ENCODE measurements at places on chromosomes 2 and 18.

- DNase-seq: no peak
These were observed 40.3 kb upstream of the MGAT4A start for GRCh38 chr2:98771264-98771663.

DNA sequence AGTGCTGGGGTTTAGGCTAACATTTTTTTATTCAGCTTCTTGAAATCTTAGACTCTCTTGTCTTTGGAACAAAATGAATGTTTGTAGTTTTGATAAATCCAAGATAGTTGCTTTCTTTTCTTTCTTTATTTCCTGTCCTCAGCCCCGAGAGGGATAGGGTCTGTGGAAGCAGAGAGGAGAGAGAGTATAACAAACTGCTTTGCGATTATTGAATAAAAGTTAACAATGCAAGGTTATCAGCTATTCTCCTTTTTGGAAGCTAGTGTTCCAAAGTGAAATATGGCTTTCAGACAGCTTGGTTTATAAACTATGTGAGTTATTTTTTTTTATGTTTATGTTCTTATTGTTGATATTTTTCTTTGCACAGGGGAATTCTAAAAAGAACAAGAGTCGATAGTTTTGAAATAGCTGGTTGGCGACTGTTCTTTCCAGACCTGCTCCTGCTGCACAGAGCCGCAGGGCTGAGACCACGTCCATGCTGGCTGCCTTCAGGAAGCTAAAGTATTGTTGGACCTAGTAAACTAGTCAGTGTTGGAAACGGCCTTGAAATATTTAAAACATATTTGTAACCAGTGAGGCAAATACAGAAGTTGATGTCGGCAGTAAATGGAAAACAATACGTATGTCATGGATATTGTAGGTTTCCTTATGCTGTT, 15.5 kb upstream of the STON1 start:
- no peak for DNase-seq

GRCh38 chr2:123566291-123566946, 458.7 kb upstream of the CNTNAP5 start:
- DNase-seq: no peak

DNA sequence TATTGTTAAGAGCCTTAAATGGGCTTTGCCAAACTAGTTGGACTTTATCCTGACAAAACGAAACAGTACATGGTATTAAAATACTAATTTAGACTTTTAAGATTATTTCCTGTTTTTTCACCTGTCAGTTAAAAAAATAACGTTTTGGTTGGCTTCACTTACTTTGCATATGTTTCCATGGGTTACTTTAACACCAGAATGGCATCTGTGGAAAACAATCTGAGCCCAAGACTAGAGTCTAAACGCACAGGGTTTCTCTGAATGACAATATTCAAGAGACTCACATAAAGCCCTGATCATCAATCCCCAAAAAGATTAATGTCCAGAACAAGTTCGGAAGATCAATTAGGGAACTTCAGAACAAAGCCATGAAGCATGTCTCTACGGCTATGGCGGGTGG, 888.0 kb downstream of the EPHA4 start:
- no peak for DNase-seq

- DNase-seq: no peak
These were observed 127.1 kb upstream of the MC4R start for GRCh38 chr18:60499675-60500074.

DNA sequence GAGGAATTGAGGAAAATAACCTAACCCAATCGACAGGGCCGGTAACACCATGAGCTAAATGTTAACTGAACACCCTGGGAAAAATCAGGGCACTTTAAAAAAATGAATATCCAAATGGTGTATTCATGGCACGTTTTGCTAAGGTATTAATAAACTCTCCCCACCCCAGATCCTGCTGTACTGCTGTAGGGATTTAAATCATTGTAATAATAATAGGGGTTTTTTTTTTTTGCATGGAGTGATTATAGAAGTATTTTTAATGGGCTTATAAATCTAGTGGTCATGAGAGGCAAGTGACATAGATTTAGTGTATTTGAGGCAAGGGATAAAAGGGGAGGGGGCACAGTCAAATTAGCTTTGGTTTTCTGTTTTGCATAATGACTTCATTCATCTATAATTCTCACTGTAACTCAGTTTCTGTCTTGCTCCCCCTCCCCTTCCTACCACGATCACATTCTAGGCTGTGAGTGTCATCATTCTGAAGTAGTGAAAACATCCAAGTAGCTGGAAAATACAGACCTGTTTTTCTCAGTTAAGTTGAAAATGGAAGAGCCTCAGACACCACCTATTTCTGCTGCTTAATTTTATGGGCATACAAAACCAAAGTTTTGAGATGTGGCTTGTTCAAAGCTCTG, 18.2 kb upstream of the MGAT5 start:
- no peak for DNase-seq

DNA sequence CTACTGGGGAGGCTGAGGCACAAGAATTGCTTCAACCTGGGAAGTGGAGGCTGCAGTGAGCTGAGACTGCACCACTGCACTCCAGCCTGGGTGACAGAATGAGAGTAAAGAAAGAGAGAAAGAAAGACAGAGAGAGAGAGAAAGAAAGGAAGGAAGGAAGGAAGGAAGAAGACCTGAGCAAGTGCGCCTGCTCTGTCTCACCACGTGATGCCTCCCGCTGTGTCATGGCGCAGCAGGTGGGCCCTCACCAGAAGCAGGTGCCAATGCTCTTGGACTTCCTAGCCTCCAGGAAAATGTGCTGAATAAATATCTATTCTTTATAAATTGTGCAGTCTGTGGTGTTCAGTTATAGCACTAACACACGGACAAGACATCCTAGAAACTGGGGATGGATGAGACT, 270.0 kb downstream of the CYP26B1 start:
- no peak for DNase-seq

GRCh38 chr2:106953236-106953635, 67.3 kb upstream of the ST6GAL2 start:
- no peak for DNase-seq

- no peak for DNase-seq
These were observed 203.7 kb downstream of the HDAC4 start for GRCh38 chr2:239197146-239197545.

DNA sequence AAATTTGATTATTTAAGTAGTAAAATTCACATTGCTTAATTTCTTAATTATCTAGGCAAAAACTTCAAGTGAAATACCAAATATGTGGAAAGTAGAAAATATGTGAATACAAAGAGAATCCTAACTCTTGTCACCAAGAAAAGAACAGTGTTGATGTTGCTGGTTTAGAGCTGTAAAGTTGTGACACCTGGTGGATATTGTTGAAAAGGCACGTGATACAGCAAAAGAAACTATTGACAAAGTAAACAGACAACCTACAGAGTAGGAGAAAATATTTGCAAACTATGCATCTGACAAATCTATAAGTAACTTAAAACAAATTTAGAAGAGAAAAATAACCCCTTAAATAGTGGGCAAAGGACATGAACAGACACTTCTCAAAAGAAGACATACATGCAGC, 25.6 kb upstream of the ZC3H15 start:
- DNase-seq: no peak

DNA sequence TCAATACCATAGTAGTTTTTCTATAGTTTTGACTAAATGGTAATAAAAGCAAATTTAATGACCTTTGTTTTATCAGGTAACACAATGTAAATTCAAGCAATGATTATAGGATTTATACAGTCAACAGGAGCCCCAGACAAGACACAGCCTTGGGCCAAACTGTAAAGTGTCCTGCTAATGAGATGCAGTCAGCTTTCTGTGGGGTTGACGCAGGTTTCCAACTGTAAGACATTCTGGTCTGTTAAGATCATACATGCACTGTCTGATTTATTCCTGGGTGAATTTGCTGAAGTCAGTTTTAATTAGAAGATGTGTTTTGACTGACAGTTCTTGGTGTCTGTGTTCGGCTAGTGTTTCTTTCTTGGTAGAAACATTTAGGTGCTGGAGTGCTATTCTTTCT, 180.3 kb downstream of the SNTG2 start:
- DNase-seq: no peak

DNA sequence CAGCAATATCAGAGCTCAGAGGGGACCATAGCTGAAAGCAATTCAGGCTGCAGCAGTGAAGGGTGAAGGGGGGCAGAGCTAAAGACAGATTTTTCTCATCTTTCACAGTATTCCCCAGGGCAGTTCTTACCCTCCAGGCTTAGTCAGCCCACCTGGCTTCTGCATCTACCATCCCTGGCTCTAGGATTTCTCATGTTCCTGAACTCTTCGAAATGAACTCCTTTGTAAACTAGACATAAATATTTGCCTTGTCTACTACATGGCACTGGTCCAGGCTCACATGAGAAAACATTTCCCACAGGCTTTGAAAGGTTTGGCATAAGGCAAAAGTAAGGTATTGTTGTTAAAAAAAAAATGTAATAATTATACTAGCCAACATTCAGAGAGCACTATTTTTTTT, 23.6 kb upstream of the NEB start:
- DNase-seq: no peak

Data from stimulated activated CD4-positive, alpha-beta T cell treated with anti-CD3 and anti-CD28 coated beads, TNF-alpha, amount 100 ng/mL, for 1 hour (primary cell).